ENCODE measurements at places on chromosomes 11 and 22.

GRCh38 chr11:70123711-70124110 is 45.6 kb downstream of the ANO1 start:
- no peak for DNase-seq

GRCh38 chr11:6405052-6405667 is 13.7 kb downstream of the APBB1 start:
- DNase-seq = no peak

DNA sequence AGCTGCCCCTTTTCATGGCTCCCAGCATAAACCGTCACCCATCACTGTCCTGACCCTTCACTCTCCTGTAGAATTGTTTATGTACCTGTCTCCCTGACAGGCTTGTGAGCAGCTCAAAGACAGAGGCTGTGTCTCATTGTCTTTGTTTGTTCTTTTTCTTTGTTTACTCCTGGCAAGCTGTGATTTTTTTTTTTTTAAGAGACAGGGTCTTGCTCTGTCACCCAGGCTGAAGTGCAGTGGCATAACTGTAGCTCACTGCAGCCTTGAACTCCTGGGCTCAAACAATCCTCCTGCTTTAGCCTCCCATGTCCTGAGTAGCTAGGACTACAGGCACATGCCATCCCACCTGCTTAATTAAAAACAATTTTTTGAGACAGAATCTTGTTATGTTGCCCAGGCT is 9.7 kb downstream of the ARHGAP1 start:
- DNase-seq = no peak

DNA sequence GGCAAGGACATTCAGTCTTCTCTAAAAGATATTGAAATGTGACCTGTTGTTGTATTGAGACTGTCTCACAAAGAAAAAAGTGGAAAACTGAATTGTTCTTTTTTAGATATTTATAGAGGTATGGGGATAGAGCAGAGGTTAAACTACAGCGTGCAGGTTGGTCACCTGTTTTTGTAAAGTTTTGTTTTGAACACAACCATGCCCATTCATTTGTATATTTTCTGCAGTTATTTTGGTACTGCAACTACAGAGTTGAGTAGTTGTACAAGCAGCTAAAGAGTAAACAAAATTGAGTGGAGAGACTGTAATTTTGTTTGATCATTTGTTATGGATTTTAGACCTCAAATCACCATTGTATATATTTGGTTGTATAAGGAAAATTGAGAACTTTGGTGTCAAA is 11.3 kb downstream of the EED start:
- DNase-seq = no peak

GRCh38 chr11:76313913-76314740 is 66.8 kb downstream of the THAP12 start:
- DNase-seq = no peak

DNA sequence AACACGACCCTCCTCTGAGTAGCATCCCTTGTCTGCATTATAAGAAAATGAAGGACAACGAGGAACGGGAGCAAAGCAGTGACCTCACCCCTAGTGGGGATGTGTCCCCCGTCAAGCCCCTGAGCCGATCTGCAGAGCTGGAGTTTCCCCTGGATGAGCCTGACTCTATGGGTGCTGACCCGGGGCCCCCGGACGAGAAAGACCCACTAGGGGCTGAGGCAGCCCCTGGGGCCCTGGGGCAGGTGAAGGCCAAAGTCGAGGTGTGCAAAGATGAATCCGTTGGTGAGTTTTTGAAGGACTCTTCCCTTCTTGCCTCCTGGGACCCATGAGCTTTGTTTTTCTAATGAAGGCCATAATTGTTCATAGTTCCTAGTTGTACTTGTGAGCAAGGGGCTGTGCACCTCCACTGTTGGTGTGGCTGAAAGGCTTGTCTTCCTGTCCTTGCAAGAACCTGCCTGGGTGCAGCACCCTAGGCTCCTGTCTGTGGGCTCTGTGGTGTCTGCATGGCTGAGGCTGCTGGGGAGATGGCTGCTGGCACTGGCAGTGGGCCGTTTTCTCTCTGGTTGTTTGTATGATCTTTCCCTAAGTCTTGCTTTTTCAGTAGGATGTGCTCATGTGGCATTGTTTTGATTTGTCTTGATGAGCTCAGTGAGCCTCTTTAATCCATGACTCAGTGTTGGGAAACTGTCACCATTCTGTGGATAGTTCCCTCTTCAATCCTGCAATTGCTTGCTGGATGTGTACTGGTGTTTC is 10.1 kb downstream of the DGCR8 start:
- DNase-seq = no peak

DNA sequence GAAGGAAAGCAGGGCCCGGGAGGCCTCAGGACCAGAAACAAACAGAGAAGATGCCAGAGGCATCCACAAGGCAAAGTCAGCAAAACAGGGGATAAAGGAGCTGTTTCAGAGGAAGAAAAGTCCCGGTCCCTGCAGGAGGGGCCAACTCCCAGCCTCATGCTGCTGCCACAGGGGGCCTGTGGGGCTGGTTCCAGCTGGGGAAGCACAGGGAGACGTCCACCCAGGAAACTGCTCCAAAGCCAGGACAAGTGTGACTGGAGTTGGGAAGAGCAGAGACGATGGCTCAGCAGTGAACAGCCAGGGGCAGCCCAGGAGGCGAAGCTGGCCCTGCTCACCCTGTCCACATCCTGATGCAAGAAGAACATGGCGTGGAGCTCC is 454.4 kb downstream of the BRD1 start:
- DNase-seq = peak; percentile 25

GRCh38 chr22:49571326-49571725 is 256.3 kb downstream of the BRD1 start:
- no peak for DNase-seq

GRCh38 chr11:61298663-61299244 is 3.6 kb upstream of the VWCE start:
- no peak for DNase-seq

DNA sequence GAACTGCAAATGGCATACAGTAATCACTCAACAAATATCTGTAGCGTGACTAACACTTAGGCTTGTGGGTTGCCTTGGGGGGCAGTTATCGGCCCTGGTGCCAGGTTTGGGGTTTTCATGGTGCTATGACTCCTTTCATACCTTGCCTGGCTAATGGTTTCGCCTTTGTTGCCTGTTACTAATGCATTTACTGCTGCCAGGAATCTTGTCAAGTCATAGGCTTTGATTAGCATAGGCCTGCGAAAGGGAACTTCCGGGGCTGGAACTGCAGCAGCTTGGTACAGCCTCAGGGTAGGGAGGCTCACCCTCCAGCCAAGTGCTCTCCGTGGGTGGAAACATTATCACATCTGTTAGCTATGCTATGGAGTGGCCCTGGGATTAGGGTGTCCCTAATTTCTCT is 13.2 kb downstream of the SLC25A18 start:
- DNase-seq = no peak

GRCh38 chr11:104795501-104796213 is 102.6 kb downstream of the CASP12 start:
- DNase-seq = no peak

DNA sequence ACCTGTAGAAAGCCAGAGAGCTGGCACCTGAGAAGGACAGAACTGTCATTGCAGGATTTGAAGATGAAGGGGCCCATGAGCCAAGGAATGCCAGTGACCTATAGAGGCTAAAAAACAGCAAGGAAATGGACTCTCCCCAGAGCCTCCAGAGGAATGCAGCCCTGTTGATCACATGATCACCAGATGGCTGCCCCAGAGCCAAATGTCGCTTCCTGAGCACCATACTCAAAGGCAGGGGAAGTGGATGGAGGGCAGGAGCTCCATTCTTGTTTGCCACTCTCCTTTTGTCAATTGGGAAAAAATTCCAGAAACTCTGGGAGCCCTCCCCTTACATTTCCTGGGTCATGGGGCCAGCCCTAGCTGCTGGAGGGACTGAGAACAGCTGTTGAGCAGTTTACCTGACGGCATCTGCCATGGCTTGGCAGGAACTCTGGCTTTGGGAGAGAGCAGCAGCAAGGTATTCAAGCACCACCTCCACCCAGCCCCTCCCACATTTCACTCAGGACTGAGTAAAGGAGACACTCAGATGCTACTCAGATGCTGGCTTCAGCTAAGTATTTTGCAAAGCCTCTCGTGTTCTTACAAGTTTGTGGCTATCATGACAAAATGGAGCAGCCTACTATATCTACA is 46.9 kb downstream of the DKK3 start:
- no peak for DNase-seq

DNA sequence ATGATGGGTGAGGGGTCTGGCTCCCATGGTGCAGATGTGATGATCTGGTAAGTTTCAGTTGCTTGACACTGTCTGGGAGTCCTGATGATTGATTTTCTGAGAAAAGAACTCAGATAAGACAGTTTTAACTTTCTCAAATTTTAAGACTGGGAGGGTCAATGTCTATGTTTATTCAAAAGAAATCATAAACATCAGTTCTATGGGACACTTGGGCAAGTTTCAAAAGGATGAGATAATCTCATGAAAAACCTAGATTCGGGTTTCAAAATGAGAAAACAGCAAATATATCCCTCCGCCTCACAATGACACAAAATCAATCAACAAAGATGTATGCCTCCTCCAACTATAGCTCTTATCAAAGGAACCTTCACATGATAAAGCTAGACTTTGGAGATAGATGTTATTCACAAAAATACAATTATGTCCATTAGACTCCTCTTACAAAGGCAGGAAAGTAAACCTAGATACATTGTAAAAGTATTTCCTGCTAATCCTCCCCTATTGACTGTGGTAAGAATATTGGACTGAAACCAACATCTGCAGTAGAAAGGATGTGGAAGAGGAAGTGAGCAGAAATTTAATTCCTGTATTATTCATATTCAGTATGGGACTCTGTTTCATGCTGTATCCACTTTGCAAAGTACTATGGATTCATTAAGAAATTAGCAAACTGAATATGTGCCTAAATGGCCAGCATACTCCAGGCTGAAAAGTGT is 21.6 kb downstream of the SVIP start:
- DNase-seq = no peak

GRCh38 chr22:19035474-19036228 is 86.6 kb downstream of the DGCR2 start:
- peak; percentile 45 for DNase-seq

- DNase-seq = no peak
Measured at GRCh38 chr11:4065086-4065485, 29.5 kb upstream of the RRM1 start.

DNA sequence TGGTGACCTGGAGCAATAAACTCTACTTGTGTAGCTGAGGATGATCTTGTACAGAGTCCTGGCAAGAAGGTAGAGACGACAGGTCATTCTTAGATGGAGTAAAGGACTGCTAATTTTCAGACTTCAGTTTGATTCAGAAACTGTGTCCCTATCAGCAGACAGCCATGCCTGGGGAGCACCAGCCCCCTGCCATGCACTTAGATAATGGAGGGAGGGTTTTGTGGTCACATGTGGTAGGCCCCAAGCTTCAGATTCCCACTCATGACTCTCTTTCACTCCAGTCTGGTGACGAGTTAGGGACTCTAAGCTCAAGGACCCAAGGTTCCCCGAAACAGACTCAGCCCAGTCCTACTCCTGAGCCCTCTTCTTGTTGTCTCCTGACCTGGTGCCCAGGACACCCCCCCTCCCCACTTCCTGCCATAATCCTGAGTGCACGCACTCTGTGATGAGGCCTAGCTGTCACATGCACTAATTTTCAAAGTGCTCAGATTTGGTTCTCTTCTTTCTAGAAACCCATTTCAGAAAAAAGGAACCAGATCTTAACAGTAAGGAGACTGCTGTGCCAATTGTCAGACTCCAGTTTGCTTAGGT is 10.2 kb upstream of the AMPD3 start:
- no peak for DNase-seq

DNA sequence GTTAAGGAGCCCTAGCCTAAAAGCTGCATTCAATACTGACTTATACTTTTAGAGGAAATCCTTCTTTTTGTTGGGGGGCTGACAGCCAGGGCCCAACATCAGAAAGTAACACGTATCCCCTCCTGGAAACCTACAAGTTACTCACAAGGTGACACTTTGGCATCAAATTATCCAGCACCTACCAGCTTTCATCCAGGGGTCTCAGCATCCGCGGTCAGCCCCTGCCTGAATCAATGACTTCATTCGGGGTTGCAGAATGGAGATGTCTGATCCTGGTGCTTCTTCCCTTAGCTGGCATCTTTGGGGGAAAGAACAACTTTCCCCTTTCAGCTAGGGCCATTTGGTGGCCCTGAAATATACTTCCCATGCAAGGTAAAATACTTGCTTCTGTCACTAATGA is 5.3 kb upstream of the NAP1L4 start:
- DNase-seq = no peak

- no peak for DNase-seq
Measured at GRCh38 chr11:36093548-36093947, 149.7 kb downstream of the LDLRAD3 start.

- DNase-seq = no peak
Measured at GRCh38 chr11:22084056-22084455, 108.8 kb upstream of the ANO5 start.

- DNase-seq = no peak
Measured at GRCh38 chr11:115906171-115906570, 402.0 kb upstream of the CADM1 start.

DNA sequence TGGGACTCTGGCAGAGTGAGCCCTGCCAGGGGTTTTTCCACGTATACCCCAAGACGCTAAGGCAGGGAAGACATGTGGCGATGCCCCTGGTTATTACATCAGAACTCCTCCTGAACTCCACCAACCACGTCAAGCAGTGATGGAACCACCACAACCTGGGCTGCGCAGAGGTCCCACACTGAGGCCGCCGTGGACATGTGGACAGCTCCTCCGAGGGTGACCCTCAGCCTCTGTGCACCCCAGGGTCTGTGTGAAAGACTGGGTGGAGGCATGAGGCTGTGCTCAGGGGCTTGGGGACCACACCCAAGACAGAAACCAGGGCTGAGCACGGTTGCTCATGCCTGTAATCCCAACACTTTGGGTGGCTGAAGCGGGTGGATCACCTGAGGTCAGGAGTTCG is 52.2 kb downstream of the TRMU start:
- DNase-seq = no peak

DNA sequence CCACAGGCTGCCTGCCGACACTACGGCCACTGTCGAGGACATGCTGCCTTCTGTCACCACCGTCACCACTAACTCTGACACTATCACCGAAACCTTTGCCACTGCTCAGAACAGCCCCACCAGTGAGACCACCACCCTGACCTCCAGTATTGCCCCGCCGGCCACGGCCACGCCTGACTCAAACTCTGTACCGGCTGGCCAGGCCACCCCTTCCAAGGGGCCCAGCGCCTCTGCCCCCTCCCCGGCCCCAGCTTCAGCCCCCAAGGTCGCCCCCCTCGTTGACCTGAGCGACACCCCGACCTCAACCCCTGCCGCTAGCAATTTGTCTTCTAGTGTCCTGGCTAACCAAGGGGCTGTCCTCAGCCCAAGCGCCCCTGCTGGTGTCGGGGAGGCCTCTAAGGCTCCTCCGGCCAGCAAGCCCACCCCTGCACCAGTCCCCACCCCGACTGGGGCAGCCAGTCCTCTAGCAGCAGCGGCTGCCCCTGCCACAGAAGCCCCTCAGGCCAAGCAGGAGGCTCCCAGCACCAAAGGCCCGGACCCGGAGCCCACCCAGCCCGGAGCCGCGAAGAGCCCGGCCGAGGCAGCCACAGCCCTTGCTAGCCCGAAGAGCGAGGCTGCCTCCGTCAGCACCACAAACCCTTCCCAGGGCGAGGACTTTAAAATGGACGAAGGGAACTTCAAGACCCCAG is 41.3 kb upstream of the TTC12 start:
- no peak for DNase-seq
